Femur (tissue), 1 donor: ENCODE measurements at places on chromosomes 2 and 18.

- no peak for DNase-seq
Observed at GRCh38 chr2:33011373-33011772, 64.6 kb downstream of the LTBP1 start.

GRCh38 chr18:14970027-14970426 lies 222.1 kb downstream of the ANKRD30B start:
- no peak for DNase-seq

DNA sequence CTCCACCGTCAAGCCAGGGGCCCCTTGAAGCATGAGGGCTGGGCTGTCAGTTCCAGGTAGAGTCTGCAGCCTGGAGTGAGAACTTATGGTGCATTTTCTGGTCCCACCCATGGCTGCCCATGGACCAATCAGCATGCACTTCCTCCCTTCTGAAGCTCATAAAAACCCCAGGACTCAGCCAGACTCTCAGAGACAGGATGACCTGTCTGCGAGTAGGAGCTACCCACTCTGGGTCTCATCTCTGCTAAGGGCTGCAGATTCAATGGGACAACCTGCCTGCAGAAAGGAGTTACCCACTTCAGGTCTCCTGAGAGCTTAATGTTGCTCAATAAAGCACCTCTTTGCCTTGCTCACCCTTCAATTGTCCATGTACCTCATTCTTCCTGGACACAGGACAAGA lies 9.4 kb upstream of the DUSP19 start:
- DNase-seq: no peak

DNA sequence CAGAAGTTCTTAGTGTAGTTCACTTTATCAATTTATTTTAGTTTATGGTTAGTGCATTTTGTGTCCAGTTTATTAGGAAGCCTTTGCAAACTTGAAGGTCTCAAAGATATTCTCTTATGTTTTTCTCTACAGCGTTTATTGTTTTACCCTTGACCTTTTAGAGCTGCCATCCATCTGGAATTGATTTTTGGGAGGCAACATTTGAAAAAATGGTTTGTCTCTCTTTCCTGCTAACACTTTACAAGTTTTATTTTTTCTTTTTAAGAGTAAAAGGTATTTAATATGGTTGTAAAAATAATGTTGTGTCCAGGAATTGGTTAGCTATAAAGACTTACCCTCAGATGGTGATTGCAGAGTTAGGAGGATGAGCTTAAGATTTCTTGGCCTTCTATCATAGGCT lies 14.0 kb downstream of the GORASP2 start:
- DNase-seq: no peak

- no peak for DNase-seq
Observed at GRCh38 chr18:6866552-6867085, 137.1 kb downstream of the ARHGAP28 start.

- no peak for DNase-seq
Observed at GRCh38 chr18:73691118-73691517, 456.5 kb downstream of the FBXO15 start.

DNA sequence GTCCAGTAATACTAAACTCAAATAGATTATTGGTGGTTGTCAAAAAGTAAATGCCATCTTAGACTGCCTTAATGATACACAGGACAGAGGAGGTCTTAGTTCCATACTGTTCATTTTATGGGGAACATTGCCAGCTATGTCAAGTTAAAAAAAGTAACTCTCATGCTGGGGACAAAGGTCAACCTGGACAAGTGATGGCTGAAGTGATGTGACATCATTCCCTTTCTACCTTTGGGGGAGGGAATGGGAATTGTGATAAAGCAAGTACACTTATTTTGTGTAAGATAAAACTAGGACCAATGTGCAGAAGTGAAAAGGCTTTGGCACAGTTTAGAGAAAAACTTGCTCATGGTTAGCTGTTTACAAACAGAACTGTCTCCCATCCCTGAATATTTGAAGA lies 24.0 kb upstream of the SNORC start:
- DNase-seq: no peak

- no peak for DNase-seq
Observed at GRCh38 chr2:170408461-170409163, 230.7 kb downstream of the MYO3B start.

- DNase-seq: no peak
Observed at GRCh38 chr2:28047681-28048080, 157.2 kb downstream of the BABAM2 start.
